ENCODE measurements at places on chromosomes 12 and 14. TPM values are rescaled to one million over a fixed set of nuclear protein-coding genes. Genes with fewer than 3 reads are reported as not detected.

GRCh38 chr14:64281805-64282204 is 12.4 kb downstream of the ESR2 start:
- no peak for DNase-seq

DNA sequence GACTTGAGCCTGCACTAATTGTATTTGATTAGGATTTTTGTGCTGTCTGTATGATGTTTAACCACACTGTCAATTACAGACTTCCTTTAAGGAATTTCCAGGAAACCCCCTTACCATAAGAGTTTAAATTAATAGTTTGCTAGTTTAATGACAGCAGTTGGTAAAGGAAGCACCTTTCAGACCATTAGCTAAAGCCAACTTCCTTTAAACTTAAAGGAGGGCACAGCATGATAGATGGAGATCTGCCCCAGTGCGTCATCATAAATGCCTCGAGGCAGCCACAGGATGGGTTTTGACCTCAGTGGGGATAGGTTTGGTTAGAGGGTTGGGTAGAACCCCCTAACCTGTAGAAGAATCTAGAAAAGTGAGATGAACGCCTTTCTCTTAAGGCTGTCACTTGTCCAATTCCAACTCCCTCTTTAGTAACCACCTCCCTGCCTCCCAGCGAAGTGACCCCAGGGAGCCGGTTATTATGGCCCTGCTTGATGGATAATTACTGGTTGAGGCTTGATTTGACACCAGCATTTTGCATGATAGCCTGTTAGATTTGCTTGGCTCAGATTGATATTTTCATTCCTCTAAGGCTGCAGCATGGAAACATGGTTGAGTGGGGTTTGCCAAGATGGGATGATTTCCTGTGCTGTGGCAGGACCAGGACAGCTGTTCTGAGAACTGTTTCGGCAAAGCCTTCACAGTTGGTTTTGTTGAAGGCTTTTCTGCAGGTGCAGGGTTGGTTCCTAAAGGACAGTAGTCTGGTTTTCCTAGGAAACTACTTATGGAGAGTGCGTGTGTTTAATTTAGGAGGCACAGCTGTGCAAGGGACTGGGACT is 62.7 kb downstream of the CHST11 start:
- DNase-seq, result no peak

DNA sequence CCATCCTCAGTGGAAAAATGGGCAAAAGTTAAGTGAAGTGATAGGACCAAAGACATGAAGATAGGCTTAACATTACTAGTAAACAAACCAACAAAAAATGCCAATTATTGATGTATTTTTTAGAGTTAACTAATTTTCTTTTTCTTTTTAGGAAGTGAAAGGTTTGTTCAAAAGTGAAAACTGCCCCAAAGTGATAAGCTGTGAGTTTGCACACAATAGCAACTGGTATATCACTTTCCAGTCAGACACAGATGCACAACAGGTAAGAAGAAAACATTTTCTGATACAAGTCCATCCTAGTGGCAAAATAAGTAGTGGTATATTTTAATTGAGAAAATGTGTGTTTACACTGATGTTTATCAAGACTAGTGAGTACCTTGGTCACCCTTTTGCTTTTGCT is 39.6 kb downstream of the LARP4 start:
- no peak for DNase-seq

DNA sequence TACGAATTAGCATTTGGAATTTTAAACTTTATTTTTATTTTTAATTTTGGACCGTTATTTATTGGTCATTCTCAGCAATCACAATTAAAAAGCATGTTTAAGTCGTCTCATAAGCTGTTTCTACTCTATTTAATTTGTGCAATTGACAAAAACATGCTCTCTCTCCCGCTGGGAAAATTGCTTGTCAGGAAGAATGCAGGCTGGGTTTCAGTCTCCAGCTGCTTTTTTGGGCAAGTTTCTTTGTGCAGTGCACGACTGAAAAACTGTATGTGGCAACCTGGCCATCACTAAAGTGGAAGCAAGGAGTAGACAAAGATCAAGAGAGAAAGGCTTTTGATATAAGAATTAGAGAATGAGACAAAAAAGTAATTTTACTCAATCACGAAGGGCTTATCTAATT is 941.5 kb upstream of the MDGA2 start:
- DNase-seq, result no peak

DNA sequence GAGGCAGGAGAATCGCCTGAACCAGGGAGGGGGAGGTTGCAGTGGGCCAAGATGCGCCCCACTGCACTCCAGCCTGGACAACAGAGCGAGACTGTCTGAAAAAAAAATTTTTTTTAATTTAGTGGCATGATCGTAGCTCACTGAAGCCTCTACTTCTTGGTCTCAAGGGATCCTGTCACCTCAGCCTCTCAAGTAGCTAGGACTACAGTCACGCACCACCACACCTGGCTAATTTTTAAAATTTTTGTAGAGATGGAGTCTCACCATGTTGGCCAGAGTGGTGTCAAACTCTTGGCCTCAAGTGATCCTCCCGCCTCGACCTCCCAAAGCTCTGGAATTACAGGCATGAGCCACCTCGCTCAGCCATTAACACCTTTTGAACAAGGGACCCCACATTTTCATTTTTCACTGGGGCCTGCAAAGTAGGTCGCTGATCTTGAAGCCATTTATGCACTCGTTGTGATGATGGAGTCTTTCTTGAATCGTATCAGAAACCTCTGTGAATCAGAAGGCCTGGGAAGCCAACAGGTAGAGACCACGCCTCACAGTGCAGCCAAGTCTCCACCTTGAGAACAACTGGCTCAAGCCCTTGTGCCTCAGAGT is 5.9 kb downstream of the HCAR1 start:
- DNase-seq, result no peak

DNA sequence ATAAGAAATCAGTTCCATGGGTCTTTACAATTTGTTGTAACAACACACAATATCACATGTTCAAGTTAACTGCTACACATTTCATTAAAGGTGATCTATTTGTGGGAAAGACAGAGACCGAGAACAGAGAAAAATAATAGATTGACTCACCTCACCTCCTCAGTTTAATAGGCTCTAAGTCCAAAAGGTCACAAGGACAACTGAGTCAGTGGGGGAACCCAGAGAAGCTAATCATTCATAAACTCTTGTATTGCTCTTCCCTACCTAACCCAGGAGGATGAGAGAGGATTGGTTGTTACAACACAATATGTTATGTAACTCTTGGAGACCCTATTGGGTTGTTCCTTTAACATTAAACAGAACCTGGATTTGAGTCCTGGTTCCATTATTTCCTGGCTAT is 72.2 kb upstream of the CRY1 start:
- DNase-seq, result no peak

- DNase-seq, result no peak
Observed at GRCh38 chr14:56959869-56960268, 149.6 kb upstream of the OTX2 start.

GRCh38 chr14:24938593-24938992 is 111.4 kb downstream of the STXBP6 start:
- DNase-seq, result no peak

DNA sequence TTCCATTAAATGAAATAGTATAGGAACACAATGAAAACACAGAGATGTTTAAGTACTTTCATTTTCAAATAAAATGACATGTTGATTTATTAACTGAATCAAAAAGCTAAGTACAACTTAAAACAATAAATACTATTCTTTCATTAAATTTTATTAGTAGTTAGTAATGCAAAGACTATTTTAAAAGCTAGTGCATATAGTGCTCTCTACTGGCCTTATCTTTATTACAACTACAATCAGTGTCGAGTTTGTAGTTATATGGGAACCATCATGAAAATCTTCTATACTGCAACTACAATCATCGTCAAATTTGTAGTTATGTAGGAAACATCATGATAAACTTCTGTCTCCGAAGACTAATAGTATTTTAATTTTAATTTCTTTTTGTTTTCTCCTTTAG is 8.9 kb upstream of the LIN7A start:
- no peak for DNase-seq

DNA sequence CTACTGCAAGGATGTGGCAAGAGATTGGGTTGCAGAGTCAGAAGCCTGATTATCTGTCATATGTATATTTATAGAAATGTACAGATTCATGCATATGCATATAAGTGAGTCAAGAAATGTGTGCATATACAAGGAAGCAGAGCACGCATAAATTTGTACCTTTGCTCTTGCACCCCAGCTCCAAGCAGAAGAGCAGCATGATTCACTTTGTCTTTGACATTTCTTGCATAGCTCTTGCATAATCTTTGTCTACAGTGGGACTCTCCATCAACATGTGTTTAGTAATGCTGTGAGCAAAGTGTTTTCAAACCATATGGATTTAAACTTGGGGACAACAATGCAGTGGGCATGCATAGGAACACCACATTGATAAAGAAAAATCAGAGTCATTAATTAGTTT is 330.7 kb upstream of the DCN start:
- DNase-seq, result no peak

DNA sequence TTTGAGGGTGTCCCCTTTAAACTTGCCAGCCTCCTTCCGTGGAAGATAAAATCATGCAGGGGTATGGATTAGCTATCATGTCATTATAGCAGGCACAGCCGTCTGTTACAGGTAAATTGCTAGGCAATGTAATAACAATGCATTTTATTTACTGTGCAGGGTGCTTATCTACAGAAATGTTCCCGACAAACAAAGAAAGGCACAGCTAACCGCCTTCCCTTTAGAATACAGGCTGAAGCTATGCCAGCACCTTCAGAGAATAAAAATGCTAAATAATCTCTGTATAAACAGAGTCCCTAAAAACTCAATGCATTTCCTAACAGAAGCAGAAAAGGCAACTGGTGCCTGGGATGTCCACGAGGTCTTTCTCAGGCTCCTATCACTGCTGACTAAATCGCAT is 239.2 kb downstream of the SPTSSA start:
- no peak for DNase-seq

RASSF8 gene
- polyA plus RNA-seq, result 61.5 TPM

PTMS gene
- polyA plus RNA-seq, result 529 TPM

E2F7 gene
- polyA plus RNA-seq, result 9.3 TPM

HOXC10 gene
- polyA plus RNA-seq, result 57.0 TPM

NRXN3 gene
- 5.5 TPM for polyA plus RNA-seq

Measured in left renal cortex interstitium (tissue), 4 donors.